ENCODE measurements at places on chromosomes 3 and 15.

DNA sequence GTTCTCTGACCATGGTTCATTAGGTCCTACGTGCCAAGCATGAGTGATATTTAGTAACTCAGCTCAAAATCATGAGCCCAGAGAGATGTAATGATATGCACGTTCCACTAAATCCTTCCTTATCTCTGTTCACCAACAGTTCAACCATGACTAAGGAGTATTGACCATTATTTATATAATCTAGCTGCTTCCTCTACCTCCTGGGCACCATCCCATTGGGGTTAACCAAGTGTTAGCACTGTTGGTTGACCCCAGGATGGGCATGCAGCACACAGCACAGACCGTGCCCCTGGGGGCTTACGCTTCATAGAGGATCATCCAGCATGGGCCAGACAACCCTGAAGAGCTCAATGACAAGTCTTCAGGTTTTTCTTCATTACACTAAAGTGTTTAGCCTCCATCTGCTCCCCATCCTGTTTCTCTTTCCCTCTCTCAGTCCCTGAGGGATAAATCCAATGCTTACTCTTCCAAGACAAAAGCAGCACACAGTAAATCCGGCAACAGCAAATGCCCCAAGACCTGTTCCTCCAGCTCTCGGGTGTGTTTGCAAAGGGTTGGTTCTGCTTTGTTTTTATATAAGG is 10.4 kb downstream of the FAM174B start:
- H3K4me3 ChIP-seq, result no peak overlapping the region
- DNase-seq, result no peak
- H3K4me1 ChIP-seq, result no peaks in the 10 kb centered on the region
- peaks cover 9% of the 10 kb centered on the region for H3K27me3 ChIP-seq
- H3K36me3 ChIP-seq, result no peaks in the 10 kb centered on the region

GRCh38 chr3:130259166-130259874 is 86.2 kb upstream of the COL6A5 start:
- no peaks in the 10 kb centered on the region for H3K36me3 ChIP-seq
- no peaks in the 10 kb centered on the region for H3K4me1 ChIP-seq
- H3K27ac ChIP-seq, result no peak overlapping the region

GRCh38 chr15:47806008-47806407 is 88.7 kb downstream of the SEMA6D start:
- no peaks in the 10 kb centered on the region for H3K36me3 ChIP-seq
- H3K27ac ChIP-seq, result no peak overlapping the region
- no peaks in the 10 kb centered on the region for H3K4me1 ChIP-seq
- no peaks in the 10 kb centered on the region for H3K27me3 ChIP-seq
- no peak overlapping the region for H3K4me3 ChIP-seq
- no peak for DNase-seq

- no peak overlapping the region for H3K4me3 ChIP-seq
- no peaks in the 10 kb centered on the region for H3K36me3 ChIP-seq
- DNase-seq, result no peak
- H3K4me1 ChIP-seq, result no peaks in the 10 kb centered on the region
- H3K27me3 ChIP-seq, result no peaks in the 10 kb centered on the region
Measured at GRCh38 chr3:12370758-12371157, 81.9 kb downstream of the PPARG start.

GRCh38 chr3:156586905-156587759 is 32.2 kb upstream of the SSR3 start:
- H3K36me3 ChIP-seq, result no peaks in the 10 kb centered on the region
- no peak overlapping the region for H3K4me3 ChIP-seq
- H3K27ac ChIP-seq, result no peak overlapping the region
- no peak for DNase-seq

DNA sequence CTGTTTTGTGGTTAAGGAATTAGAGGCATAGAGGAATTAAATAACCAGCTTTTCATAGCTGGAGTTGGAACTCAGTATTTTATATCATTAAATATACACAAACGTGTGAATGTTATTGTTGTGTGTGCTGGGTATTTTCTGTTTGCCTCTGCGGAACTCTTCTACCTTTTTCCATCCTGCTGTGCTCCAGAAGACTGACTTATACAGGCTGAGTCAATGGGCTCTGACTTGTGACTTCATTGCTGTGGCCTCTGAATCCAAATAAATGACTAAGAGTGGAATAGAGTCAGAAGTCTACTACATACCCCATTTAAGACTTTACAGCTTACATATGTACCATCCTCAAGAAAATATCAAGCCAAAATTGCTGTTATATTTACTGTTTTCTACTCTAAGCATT is 17.6 kb downstream of the ARIH1 start:
- no peak overlapping the region for H3K27ac ChIP-seq
- H3K4me3 ChIP-seq, result no peak overlapping the region
- H3K27me3 ChIP-seq, result no peaks in the 10 kb centered on the region
- H3K4me1 ChIP-seq, result peaks cover 4% of the 10 kb centered on the region

GRCh38 chr3:170502297-170502696 is 83.6 kb downstream of the SLC7A14 start:
- no peak overlapping the region for H3K27ac ChIP-seq
- no peak overlapping the region for H3K4me3 ChIP-seq
- no peaks in the 10 kb centered on the region for H3K27me3 ChIP-seq
- no peaks in the 10 kb centered on the region for H3K4me1 ChIP-seq
- no peaks in the 10 kb centered on the region for H3K36me3 ChIP-seq
- no peak for DNase-seq

GRCh38 chr3:32381922-32382321 is 9.7 kb upstream of the CMTM7 start:
- no peak overlapping the region for H3K4me3 ChIP-seq
- no peak for DNase-seq
- no peaks in the 10 kb centered on the region for H3K27me3 ChIP-seq
- H3K36me3 ChIP-seq, result no peaks in the 10 kb centered on the region

Data from T-cell (primary cell).